Transverse colon (tissue), 4 donors: ENCODE measurements at places on chromosomes 11 and 22. TPM values are rescaled to one million over a fixed set of nuclear protein-coding genes. Genes with fewer than 3 reads are reported as not detected.

PLEKHB1 gene
- total RNA-seq = 7.2 TPM

BTG4 gene
- total RNA-seq = not detected

TMX2 gene
- 25.4 TPM for total RNA-seq

TSPAN18 gene
- 5.2 TPM for total RNA-seq

YWHAH gene
- 83.7 TPM for total RNA-seq

APOBEC3A gene
- total RNA-seq = 2.7 TPM

H19 gene
- 23.5 TPM for total RNA-seq

MGAT3 gene
- 7.5 TPM for total RNA-seq

MMP3 gene
- 0.48 TPM for total RNA-seq

DNA sequence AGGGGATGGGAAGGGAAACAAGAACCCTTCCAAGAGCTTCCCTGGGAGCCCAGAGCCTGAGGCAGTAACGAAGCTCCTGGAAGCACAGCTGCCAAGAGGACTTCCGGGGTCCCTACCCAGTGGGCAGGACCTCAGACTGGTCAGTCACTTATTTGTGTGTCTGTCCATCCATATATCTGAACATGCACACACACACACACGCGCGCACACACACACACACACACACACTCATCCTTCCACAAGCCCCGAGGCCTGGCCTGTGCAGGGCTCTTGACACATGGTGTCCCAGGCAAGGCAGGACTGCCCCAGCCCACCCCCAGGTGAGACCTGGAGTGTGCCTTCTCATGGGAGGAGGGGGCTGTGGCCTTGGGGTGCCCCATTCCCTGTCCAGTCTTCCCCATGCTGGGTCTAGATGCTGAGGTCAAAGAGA, 44.9 kb downstream of the IGLL5 start:
- DNase-seq = no peak

DNA sequence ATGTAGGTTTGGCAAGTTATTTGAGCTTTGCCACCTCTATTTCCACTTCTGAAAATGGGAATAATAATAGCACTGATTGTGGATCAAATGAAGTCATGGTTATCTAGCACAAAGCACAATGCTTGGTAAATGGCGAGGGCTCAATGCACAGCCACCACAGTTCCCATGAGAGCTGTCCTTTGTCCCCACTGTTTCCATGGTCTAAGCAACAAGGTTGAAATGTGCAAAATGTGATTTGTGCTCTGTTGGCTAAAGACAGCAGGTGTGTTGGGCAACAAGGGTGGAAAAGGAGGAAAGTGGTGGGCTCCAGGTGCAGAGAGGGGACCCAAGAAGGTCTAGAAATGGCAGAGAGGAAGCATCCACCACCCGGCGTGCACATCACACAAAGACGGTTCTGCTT, 200.5 kb downstream of the TRIM29 start:
- DNase-seq = no peak

- no peak for DNase-seq
Measured at GRCh38 chr11:96085319-96085930, 161.5 kb upstream of the MTMR2 start.

DNA sequence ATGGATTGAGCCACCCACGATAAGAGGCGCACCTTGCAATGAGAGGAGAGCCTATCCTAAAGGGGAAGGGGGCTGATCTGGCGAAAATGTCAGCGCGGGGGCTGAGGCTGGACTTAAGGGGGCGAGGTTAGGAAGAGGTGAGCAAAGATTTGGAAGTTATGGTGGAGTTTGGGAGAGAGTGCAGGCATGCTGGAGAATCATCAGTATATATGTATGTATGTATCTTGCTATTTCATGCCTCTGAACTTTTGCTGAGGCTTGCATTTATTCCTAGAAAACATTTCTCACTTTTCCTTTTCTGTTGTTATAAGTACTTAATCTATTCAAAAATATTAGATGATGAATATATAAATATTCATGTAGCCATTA, 17.2 kb upstream of the THRSP start:
- no peak for DNase-seq

- no peak for DNase-seq
Measured at GRCh38 chr11:9814108-9814507, 150.2 kb downstream of the SWAP70 start.

- peak; percentile 85 for DNase-seq
Measured at GRCh38 chr11:62171261-62171723, 18.7 kb upstream of the SCGB1D1 start.

DNA sequence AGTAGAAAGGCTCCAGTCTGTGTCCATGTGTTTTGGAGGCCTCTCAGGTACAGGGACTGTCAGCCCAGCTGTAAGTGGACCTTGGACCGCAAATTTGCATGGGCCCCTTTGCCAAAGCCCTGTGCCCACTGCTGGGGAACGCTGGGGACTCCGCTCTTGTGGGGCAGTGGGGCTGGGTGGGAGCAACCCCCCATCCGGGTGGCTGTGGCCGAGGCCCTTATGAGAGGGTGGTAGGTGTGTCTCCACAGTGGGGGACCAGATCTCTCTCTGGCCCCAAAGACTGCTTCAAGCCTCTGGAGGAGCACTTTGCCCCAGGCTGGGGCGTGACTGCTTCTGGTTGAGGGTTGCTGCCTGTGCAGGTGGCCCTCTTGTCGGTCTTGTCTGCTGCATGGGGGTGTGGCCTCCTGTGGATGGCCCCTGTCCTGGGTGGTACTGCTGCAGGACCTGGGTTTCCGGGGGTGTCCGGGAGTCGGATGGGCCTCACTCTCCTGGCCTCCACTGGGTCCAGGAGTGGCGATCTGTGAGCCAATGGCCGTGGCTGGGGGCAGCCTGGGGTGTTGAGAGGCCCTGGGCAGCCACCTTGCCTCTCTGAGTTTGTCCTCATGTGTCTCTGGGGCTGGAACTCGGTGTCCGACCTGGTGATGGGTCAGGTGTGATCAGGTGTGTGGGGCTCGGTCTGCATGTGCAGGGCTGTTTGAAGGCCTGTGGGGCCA, 15.9 kb downstream of the KCNQ1 start:
- peak; percentile 66 for DNase-seq

DNA sequence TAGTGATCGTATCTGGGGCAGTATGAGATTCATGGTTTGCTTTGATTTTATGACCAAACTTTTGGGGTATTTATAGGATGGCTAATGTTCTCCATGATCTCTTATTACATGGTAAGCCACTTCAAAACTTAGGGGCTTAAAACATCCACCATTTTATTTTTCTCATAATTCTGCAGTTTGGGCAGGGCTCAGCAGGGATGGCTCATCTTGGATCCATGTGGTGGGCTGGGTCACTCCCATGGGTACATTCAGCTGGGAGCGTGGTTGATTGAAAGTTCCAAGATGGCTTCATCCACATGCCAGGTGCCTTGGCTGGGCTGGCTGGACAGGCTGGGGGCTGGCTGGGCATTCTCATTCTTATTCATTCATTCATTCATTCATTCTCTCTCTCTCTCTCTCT, 30.5 kb upstream of the FGF19 start:
- DNase-seq = no peak

GRCh38 chr11:69878144-69878883, 59.1 kb upstream of the FGF3 start:
- peak; percentile 3 for DNase-seq
